ENCODE measurements at places on chromosomes 2 and 18.

- DNase-seq, result no peak
These were observed 45.4 kb upstream of the RND3 start for GRCh38 chr2:150532879-150533278.

DNA sequence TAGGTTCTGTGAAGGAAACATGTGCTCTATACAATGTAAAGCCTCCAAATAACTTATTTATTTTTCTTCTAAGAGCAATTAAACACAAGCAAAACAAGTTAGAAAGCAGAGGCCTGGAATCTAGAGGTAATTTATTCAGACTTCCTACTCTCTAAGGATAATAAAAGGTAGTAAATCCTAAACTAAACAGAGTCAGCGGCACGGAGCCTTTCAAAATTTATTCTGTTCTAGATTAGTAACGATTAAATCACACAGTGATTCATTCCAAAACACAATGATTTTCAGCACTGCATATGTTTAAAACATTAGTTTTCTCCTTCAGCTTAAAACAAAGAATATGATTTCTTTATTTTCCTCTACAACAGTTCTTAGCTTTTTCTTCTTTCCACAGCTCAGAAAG is 160.9 kb downstream of the FBXO15 start:
- no peak for DNase-seq

DNA sequence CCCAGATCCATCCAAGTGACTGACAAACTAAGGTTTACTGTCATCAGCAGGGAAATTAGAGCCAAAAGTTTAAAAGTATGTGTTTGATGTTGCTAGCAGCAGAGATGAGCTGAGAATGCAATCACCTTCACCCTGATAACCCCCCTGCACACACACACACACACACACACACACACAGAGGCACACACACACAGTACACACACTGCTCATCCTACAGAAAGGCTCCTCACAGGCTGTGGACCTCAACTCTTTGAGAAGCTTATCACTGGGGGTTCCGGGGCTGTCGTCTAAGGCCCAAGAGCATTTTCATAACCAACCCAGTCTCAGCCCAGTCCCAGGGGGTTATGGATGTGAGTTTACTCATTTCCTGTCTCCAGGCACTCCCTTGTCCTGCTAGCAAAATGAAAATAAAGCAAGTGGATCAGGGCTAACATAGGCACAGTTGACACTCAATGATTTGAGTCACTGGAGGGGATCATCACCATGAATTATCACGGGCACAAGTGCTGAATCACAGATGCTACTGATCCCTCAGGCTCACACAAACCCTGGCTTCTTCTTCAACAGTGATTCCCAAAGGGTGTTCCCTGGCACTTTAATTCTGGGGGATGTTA is 76.6 kb downstream of the ALK start:
- DNase-seq, result no peak

DNA sequence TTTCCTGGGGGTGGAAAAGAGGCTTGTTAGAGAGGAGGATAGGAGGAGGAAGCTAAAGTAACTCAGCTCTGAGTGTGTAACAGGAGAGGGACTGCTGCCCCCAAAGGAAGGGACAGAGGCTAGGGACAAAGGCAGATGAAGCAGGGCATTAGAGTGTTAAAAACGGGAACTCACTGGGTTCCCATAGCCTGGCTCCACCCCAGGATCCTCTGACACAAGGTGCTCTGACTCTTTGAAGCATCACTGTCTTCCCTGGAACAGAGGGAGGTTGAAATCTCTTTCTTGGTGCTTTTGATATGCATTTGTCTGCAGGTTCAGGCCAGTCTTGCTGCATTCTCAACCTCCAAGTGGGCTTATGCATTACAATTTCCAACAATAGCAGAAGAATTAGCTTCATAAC is 22.9 kb downstream of the IL36A start:
- no peak for DNase-seq

GRCh38 chr2:191280834-191281756 is 35.9 kb downstream of the MYO1B start:
- DNase-seq, result no peak

DNA sequence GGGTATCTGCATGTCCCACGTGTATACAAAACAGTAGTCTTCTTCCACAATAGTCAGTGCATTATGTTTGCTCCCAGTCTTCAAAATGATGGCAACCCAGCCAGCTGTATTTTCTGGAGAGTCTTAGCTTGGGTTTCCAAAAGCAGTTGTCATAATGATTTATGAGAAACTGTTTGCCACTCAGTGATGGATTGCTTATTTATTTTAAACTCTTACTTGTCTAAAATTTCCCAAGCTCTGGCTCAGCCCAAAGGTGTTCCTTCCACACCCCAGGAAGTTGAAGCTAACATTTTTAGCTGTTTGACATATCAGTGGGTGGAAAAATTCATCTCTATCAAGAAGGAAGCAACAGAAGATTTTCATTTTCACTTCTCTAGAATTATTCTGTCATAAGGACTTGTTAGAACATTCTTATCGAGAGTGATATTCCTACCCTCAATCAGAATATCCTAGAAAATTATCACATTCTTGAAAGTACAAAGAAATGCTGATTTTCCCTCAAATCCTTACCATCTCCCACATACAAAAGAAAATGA is 78.8 kb downstream of the ASAP2 start:
- DNase-seq, result no peak

DNA sequence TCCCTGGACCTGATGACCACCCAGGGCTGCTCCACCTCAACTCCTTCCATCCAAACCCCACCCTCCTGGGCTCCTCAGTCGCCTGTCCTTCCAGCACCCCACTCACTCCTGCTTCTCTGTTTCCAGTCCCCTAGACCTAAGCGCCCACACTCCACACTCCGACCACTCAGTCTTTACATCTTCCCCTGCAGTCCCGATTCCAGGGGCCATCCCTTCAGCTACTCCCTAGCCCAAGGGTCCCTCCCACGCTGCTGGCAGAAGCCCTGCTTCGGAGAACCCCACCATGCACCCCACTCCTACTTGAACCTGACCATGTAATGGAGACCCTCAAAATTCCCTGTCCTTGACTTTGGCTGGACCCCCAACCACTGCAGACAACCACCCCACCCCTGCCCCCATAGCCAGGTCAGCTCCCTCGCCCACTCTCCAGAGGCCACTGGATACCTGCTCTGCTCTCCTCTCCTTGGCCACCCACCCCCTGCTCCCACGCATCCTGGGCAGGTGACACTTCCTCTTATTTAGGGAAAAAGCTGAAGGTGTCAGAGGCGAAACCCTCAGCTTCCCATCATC is 28.2 kb downstream of the EMX1 start:
- DNase-seq, result no peak

DNA sequence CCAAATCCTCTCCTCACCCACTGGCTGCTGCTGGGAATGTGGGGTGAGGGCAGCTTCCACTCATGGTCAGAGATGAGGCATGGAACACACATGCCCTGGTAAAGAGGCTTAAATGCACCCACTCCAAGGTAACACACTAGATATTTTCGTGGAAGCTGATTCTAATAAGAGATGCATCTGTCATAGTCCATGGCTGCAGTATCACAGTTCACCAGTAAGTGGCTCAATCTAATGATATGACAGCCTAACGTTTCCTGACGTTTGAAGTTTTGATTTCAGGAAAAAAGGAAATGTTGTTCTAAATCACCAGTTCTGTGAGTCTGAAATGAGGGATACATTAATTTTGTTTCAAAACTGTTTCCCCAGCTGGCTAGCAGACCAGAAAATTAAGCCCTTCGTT is 38.2 kb downstream of the LCT start:
- DNase-seq, result no peak

GRCh38 chr2:239598732-239599090 is 197.9 kb upstream of the HDAC4 start:
- DNase-seq, result no peak

DNA sequence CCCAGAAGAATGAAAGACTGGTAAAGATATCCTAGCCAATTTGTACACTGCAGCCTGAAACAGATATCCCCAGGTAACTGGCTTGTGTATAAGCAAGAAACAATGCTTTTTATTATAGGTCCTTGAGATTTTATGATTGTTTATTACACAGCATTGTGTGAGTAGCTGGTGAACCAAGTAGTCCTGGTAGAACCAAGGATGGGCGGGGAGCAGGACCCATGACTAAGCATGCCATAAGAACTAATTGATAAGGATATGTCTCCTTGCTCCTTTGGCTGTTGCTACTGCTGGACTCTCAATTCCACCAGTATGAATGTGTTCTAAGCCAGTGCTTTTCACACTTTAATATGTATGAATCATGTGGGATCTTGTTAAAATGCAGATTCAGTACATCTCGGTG is 12.3 kb upstream of the ALMS1 start:
- DNase-seq, result no peak

- DNase-seq, result no peak
These were observed 39.2 kb downstream of the GNAL start for GRCh38 chr18:11728249-11728648.

- DNase-seq, result no peak
These were observed 101.5 kb upstream of the GPC1 start for GRCh38 chr2:240333985-240334384.

GRCh38 chr2:38386821-38387220 is 9.7 kb upstream of the ATL2 start:
- no peak for DNase-seq

- no peak for DNase-seq
These were observed 117.9 kb downstream of the FEZ2 start for GRCh38 chr2:36480028-36480427.

DNA sequence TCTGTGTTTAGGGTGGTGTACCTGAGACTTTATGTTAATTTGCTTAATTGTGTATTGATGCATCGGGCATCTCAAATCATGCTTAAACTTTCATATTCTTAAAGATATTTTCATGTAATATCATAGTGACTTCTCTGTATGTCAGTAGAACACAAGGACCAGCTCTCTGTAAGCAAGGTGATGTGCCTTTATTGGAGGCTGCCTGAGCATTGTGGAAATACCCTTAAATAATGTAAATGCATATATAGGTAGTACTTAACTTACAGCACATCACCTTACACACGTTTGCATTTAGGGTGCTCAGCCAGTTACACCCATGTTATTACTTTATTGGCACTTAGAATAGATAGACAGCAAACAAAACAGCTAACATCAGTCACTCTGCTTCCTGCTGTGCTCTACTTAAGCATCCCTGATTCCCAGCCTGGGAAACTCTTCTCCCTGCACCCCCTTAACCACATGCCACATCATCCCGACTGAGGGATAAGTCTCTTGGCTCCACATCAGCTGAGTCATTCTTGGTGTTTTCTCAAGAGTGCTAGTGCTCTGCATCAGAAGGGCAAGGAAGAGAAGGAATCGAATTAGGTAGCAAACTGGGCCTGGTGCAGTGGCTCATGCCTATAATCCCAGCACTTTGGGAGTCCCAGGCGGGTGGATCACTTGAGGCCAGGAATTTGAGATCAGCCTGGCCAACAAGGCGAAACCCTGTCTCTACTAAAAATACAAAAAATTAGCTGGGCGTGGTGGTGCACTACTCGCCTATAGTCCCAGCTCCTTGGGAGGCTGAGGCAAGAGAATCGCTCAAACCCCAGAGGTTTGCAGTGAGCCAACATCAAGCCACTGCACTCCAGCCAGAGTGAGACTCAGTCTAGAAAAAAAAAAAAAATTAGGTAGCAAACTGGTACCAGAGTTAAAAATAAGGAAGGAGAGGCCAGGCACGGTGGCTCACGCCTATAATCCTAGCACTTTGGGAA is 108.7 kb downstream of the MAP3K20 start:
- DNase-seq, result no peak

DNA sequence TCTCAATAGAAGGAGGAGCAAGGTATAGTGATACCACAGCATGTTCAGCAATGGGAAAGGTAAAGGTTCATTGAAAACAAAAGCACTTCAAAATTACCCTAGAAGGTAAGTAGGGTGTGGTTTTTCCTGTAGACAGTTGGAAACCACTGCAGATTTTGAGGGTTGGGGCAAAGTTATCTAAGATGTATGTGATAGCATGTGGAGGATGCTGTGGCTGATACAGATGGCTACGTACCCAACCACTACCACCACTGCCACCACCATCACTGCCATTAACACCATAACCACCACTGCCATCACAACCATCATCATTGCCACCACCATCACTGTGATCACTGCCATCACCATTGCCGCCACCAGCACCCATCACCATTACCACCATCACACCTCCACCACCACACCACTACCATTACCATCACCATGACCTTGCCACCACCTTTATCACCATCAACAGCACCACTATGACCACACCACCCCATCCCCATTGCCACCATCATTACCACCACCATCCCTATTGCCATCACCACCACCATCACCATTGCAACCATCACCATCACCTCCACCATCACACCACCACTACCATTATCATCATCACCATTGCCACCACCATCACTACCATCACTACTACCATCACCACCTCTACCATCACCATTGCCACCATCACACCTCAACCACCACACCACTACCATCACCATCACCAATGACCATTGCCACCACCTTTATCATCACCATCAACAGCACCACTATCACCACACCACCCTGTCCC is 3.7 kb downstream of the TMSB10 start:
- DNase-seq, result peak; percentile 34

DNA sequence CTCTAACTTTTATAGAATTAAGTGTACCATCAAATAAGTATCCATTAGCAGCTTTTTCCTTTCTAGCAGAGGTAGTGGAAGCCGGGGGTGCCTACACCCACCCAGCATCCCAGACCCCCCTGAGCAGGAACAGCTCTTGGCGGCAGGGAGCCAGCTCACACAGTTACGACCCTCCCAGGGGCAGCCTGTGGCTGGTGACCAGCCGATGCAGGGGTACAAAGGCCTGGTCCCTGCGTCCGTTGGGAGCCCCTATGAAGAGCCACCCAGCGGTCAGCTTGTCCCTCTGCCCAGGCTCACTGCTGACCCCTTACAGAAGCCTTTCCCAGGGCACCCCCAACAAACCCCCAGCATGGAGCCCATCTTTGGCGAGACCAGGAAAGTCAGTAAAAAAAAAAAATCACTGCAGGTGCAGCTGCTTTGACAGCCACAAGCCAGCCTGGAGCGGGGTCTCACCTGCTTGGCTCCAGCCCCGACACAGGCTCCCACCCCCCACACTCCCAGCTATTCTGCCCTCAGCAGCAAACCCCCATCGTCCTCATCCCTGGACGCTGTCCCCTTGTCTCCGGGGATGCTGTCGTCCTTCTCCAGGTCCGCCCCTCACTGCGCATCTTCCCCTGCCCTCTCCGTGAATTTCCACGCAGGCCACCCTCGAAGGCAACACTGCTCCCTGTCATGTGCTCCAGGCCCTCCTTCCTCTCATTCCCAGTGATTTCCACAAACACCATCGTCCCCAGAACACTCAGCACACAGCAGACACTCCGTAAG is 43.1 kb downstream of the GPC1 start:
- no peak for DNase-seq

DNA sequence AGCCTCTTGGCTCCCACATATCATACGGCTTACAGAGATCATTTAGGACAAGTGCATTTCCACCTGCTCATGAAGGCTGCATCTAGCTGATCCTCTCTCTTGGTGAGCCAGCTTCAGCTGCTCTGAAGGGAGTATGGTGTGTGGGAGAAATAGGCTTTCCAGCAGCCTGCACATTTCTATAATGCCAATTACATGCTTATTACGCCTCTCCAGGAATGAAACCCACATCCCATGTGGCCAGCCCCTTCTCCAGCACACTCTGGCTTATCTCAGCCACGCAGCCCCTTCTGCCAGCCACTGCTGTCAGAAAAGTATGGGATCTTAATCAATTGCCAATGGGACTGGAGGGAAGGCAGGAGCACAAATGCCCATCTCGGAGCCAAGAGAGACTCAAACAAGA is 117.5 kb downstream of the GALNT14 start:
- no peak for DNase-seq

- DNase-seq, result no peak
These were observed 8.3 kb upstream of the RMC1 start for GRCh38 chr18:23494992-23495391.
